ENCODE measurements at places on chromosomes 12 and 14.

- ATAC-seq, result no peak
Observed at GRCh38 chr14:106788534-106788933, 1262.2 kb downstream of the TMEM121 start.

- peak; percentile 2 for ATAC-seq
Observed at GRCh38 chr12:6322969-6323339, 12.5 kb downstream of the PLEKHG6 start.

GRCh38 chr12:26831951-26832821 is 808 bp downstream of the ITPR2 start:
- ATAC-seq, result peak; percentile 67

GRCh38 chr12:79360936-79361335 is 329.8 kb downstream of the PAWR start:
- ATAC-seq, result peak; percentile 59

DNA sequence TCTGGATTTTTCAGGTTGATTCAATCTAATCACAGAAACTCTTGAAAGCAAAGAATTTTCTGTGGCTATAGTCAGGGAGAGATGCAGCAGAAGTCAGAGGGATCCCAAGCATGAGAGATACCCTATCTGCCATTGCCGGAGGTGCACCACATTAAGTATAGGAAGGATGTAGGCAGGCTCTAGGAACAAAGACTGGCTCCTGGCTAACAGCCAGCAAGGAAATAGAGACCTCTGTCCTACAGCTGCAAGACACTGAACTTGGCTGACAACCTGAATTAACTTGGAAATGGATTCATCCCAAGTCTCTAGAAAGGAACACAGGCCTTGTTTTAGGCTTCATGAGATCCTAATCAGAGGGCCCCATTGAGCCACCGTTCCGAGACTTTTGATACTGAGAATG is 364.9 kb upstream of the FLRT2 start:
- ATAC-seq, result no peak

GRCh38 chr12:54356228-54356627 is 8.1 kb downstream of the GPR84 start:
- no peak for ATAC-seq

All from SK-N-SH treated with all-trans-retinoic acid at 6 μM for 48 hours (cell line).